Mammary epithelial cell (primary cell): ENCODE measurements at places on chromosomes 1 and 21. TPM values are rescaled to one million over a fixed set of nuclear protein-coding genes. Genes with fewer than 3 reads are reported as not detected.

Gene GPR161
- 25.1 and 27.1 TPM in 2 replicates for total RNA-seq

Gene HEYL
- not detected in 2 replicates for total RNA-seq

Gene SH2D5
- 65.3 and 98.3 TPM in 2 replicates for total RNA-seq

Gene KIF21B
- total RNA-seq, result 0.33 TPM

Gene ANKRD45
- total RNA-seq, result 1.7 TPM

Gene CD58
- total RNA-seq, result 17.0 and 22.5 TPM in 2 replicates

Gene DENND2C
- 14.2 TPM for total RNA-seq

Gene FBXO44
- total RNA-seq, result 21.3 TPM

Gene IL24
- total RNA-seq, result not detected in 2 replicates

Gene TMCO2
- not detected for total RNA-seq

Gene AIM2
- 0.17 TPM for total RNA-seq

Gene TMEM269
- 0.16 and 0.48 TPM in 2 replicates for total RNA-seq

Gene HSPA13
- total RNA-seq, result 48.3 and 105 TPM in 2 replicates

Gene SERTAD4
- 0.67 TPM for total RNA-seq

Gene C1QB
- total RNA-seq, result not detected in 2 replicates

Gene DENND2D
- 1.5 and 1.6 TPM in 2 replicates for total RNA-seq

Gene LGR6
- 0.50 TPM for total RNA-seq

Gene KCNQ4
- total RNA-seq, result not detected in 2 replicates

Gene TRIM17
- 6.7 TPM for total RNA-seq

Gene AKNAD1
- 0.67 TPM for total RNA-seq
